NCI-H510A treated with DMSO at 0.1 percent for 48 hours (cell line): ENCODE measurements at places on chromosomes 7 and 10.
A peak's percentile ranks its signal among the peaks of the same experiment; 100 is the strongest.

DNA sequence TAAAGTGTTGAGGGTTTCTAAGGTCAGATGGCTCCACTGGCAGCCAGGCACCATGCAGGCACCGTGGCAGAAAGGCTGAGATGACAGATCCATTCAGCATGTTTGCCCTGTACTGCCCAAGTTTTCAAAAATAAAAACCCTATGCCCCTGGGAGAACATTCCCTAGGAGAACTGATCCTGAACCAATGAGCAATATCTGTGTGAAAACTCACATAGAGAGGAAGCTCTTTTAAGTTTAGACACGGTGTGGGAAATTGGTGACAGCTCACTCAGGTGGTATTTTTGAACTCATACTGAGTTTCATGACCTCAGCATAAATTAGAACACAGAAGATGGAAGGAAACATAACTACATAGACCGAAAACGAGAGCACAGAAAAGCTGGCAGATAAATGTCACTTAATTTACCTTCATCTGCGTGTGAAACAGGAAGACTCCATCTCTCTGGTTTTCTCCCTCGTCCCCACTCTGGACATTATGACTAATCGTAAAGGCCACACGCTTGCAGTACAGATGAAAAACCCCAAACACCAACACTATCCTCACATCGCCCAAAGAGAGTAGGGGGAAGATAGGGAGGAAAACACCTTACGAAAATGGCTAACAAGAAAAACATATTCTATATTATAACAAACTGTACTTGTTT is 127.8 kb downstream of the ICA1 start:
- DNase-seq, result no peak

GRCh38 chr10:13707156-13707881 is 120.6 kb downstream of the PRPF18 start:
- DNase-seq, result no peak

- DNase-seq, result peak; percentile 19
Measured at GRCh38 chr10:77636282-77636966, 1.2 kb downstream of the KCNMA1 start.

DNA sequence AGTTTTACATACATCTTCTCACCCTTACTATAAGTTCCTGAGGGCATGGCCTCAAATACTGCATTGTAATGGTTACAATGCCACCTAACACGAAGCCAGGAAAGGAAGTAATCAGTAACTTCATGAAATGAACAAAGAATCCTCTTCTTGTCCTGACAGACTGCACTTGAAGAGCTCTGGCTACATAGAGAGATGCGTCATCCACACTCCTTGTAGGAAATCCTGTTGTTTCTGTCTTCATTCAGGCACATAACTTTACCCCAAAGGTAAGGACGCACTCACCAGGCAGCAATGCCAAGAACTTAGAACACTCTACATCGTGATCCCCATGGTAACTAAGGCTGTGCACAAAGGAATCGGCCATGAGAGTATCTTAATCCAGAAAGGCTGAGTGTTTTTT is 80.3 kb upstream of the ARID5B start:
- no peak for DNase-seq

- no peak for DNase-seq
Measured at GRCh38 chr10:983971-984655, 4.1 kb upstream of the GTPBP4 start.

DNA sequence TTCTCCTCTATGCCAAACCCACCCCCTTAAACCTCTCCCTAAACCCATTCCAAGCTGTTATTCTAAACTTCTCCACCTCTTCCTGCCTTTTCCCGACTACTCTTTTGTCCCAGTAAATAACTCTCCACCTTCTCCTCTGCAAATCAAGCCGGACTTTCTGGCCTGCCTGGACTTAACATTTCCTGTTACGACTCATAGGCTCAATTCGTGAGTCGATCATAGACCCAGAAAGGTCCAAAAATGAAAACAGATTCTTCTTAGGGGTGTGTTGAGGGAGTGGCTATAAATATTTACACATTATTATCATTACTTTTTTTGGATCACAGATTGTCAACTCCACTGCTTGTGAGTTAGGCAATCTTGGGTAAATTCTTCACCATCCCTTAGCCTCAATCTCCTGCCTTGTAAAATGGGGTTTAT is 59.0 kb upstream of the HABP2 start:
- DNase-seq, result no peak

GRCh38 chr10:100364735-100365391 is 17.8 kb downstream of the SCD start:
- DNase-seq, result peak; percentile 47

DNA sequence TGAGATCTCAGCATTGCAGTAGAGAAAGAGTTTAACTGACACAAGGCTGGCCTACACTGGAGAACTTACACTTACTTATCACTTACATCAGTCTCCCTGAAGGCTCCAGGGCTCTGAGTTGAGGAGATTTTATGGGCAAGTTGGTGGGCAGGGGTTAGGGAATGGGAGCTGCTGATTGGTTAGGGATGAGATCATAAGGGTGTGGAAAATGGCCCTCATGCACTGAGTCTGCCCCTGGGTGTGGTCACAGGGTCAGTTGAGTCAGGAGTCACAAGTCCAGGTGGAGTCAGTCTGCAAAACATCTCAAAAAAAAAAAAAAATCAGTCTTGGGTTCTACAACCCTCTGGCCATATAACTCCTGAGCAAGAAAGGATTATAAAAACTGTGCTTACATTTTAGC is 60.5 kb downstream of the PPP1R17 start:
- no peak for DNase-seq

DNA sequence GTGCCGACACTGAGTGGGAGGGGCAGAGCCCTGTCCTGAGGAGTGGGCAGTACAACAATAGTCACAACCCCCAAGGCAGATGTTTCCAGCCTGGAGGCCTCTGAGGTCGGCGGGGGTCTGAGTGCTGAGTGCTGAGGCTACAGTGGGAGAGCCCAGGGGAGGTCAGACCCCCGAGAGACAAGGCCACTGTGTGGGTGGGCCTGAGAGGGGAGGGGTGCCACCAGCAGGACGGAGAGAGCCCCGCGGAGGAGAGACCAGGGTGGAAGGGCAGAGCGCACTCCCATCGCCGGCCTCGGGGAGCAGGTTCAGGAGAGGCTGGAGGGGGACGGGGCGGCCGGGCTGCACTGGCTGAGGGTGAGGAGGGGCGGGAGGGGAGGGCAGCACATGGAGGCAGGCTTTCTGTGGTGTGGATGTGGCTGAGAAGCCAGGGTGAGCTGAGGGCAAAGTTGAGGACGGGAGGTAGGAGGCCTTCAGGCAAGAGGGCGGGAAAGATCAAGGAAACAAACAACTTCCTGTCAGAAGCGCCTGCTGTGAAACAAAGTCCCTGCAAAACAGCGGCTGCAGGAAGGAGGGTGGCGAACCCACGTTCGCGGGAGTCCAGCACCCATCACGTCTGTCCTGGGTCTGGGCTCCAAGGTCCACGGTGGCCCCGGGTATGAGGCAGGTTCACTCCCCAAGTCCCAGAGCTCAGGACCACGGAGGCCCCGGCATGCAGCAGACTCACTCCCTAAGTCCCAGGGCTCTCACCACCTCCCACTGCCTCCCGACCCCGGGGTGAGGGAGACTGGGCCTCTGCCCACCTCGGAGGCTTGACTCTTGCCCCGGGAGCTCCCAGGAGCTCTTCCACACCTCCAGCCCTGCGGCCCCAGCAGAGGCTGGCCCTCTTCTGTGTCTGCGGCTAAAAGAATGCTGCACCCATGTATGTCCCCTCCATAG is 76.8 kb upstream of the NKX6-2 start:
- DNase-seq, result no peak

DNA sequence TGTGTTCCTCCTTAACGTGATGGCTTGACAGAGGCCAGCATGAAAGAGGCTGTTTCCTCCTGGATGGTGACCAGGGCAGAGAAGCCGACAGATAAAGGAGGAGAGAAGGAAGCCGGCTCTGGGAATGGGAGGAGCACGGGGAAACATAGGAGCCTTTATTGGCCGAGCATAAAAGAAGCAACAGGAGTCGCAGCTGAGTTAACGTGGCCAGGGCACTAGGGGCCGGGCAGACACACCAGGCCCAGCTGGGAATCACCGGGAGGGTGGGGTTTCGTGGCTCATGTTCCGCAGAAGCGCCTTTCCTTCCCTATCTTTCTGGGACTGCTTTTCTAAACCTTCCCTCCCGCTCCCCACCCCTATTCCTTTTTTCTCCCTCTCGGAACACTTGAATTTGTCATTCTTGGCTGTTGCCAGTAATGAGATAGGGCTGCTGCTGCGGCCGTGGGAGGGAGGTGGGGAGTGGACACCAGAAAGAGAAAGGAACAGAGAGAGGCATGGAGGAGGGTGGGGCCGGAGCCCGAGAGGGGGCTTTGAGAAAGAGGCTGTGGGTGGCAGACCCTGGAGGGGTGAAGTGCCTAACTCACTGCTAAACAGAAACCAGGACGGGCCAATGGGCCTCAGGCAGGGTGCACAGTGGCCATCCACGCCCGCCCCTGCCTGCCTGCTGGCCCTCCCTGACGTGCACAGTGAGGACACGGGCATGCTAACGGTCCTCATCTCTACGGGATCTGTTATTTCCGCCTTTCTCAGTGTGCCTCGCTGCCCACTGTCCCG is 65.2 kb downstream of the COL13A1 start:
- DNase-seq, result peak; percentile 64

GRCh38 chr7:95686109-95686508 is 86.2 kb upstream of the DYNC1I1 start:
- peak; percentile 67 for DNase-seq

GRCh38 chr7:105387508-105388355 is 989 bp downstream of the SRPK2 start:
- DNase-seq, result peak; percentile 6

DNA sequence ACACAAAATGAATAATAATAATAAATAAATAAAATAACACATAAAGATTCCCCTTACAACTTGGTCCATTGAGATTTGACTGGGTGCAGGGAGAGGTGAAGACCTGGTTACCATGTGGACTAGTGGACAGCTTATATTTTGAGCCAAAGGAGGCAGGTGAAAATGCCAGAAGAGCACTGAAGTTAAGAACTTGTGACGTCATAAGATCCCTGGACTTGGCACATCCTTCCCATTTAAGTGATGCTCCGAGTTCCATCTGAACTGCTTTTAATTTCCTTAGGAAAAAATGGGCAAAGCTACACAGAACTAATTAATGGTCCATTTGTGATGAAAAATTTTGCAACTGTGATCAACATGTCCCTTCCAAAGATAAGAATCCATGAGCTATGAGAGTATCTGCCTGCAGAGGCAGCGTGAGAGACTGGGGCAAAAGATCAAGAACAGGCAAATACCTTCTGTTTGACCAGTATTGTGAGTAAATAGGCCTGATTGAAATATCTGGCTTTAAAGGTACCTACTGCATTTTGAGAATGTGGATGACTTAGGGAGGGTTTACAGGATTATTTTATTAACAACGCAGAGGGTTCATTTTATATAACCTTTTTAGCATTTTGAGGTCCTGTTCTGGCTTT is 101.2 kb upstream of the POT1 start:
- DNase-seq, result no peak

DNA sequence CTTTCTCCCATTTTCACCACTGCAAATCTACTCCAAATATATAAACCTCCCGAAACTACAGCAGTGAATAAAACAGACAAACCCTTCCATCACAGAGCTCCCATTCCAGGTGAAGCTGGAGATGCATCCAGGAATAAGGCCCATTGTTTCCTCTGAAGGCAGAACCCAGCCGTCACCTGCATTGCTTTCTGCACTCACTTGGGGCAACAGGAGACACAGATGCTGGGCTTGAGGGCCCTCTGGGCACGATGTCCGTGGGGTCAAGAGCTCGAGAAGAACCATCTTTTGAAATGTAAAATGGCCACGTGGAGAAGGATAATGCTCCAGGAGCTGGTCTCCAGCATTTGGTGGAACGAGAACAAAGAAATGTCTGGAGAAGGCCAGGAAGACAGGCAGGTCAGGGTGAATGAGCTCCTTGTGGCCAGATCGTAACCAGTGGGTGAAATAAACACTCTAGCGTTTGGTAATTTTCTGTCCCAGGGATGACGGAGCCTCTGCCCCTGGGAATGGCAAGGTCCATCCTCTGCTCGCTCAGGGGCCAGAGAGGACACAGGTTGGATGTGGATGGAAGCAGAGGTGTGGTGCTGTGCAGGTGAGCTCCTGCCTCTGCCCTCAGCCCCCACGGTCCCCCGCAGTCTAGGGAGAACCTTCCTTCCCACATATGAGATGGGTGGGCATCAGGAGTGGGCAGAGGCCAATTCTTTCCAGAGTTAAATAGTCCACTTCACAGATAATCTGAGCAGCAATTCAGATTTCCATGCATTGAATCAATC is 556.1 kb downstream of the DNAJB6 start:
- no peak for DNase-seq

GRCh38 chr10:4108693-4109092 is 323.7 kb upstream of the KLF6 start:
- DNase-seq, result no peak

GRCh38 chr10:9126728-9127127 is 1072.2 kb downstream of the GATA3 start:
- no peak for DNase-seq

DNA sequence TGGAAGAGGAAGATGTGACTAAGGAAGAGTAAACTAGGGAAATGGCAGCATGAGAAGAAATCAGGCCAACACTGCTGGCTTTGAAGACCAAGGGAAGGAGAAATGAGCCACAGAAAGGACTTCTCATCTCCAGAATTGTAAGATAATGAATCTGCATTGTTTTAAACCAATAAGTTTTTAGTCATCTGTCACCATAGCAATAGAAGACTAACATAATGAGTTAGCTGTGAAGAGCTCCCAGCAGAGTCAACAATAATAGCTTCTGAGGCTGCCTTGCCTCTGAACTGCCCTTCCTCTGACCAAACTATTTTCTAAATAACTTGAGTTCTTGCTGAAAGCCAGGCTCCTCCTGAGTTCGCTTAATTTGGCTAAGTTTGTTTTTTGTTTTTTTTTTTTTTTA is 103.6 kb downstream of the CACNA2D1 start:
- DNase-seq, result no peak

GRCh38 chr7:105278973-105279687 is 109.6 kb downstream of the SRPK2 start:
- DNase-seq, result no peak

- DNase-seq, result no peak
Measured at GRCh38 chr7:123539871-123540270, 5.5 kb upstream of the IQUB start.

DNA sequence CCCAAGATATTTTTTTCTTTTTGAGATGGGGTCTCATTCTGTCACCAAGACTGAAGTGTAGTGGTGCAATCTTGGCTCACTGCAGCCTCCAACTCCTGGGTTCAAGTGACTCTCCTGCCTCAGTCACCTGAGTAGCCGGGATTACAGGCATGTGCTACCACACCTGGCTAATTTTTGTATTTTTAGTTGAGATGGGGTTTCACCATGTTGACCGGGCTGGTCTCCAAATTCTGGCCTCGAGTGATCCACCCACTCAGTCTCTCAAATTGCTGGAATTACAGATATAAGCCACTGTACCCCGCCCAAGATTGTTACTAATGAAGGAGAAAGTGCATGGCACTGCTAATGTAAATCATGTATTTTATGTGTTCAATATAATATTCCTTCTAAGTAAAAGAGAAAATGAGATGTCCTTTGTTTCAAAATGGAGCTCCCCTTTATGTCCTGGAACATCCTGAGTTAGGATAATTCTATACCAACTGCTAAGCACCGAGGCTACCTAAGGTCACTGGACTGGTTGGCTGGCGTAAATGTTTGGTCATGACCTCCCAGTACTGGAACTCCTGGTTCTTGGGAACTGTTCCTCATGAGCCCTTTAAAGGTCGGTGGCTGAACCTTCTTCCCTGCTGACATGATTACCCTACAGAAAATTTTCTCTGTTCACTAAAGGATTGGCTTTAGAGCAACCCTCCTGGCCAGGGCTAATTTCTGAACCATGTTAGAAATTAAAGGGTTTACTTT is 59.9 kb downstream of the SLC16A9 start:
- DNase-seq, result no peak

- DNase-seq, result no peak
Measured at GRCh38 chr7:124689523-124689922, 76.1 kb downstream of the GPR37 start.

GRCh38 chr7:114507381-114507780 is 92.8 kb downstream of the FOXP2 start:
- no peak for DNase-seq
